GM19239 (cell line): ENCODE measurements at places on chromosomes 5 and 9.

DNA sequence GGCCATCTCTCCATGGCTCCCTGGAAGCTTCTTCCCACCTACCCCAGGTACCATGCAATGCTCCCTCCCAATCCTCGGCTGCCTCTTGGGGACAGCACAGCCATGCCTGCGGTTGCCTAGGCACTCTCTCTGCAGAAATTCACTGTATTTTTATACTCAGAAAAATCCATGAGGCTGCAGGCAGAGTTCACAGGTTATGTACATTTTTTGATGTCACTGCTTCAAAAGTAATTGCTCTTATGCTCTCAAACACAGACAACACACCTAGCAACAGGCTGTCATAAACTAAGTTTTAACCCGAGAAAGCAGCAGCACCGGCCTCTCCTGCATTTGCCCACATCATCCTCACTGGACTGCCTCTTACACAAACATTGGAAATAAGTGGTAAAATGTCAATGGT is 102.4 kb downstream of the AK8 start:
- no peak for DNase-seq

- DNase-seq: no peak
Observed at GRCh38 chr9:83630938-83631457, 8.1 kb downstream of the IDNK start.

GRCh38 chr5:109784687-109785086 is 95.0 kb downstream of the MAN2A1 start:
- no peak for DNase-seq

GRCh38 chr5:69331528-69332445 is 814 bp downstream of the CCDC125 start:
- no peak for DNase-seq

DNA sequence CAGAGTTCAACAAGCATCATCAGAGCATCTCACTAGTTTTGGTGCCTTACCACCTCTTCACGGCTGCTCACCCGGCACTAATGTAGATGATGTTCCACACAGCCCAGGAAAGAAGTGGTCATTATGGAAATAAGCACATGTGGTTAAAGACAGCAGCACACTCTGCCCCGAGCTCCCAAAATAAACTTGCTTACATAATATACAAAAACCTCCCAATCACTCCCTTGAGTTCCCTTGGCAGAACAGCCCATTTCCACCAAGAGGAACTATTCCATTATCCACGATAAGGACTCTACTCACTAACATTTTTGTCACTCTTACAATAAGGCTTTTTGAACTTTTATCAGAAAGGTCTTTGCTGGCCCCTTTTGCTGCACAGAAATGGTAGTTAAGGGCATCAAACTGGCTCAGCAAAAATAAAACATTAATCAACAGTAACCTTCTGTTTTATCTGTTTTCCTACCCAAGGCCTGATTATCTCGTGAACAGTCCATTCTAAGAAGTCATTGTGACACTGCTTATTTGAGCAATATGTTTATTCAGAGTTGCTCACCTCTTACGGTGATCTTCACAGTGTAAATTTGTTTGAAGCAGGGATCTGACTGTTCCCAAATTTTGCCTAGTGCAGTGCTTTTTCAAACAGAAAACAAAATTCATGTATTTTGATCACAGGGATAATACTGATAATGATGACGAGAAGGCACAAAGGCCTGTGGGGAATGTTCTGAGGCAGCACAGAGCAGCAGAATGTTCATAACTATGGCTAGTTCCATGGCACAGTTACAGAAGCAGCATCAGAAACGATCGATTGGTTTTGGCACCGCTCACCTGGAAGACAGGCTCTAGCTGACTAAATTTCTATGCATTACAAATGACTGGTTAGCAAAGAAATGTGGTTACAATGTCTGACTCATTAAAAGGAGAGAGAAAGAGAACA is 399.8 kb upstream of the PIK3R1 start:
- DNase-seq: no peak

DNA sequence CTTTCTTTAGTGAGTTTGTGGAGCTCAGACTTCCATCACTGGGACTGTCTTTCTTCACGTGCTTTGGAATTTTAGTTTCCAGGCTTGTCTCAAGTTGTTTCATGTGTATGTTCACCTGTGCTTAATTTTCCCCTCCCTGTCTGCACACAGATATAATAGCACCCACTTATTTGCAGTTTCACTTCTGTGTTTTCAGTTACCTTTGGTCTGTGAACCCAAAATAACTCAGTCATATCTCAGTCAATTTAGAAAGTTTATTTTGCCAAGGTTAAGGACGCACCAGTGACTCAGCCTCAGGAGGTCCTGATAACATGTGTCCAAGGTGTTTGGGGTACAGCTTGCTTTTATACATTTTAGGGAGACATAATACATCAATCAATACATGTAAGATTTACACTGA is 330.4 kb downstream of the ICE1 start:
- no peak for DNase-seq

- no peak for DNase-seq
Observed at GRCh38 chr5:133338504-133339355, 273.6 kb downstream of the FSTL4 start.

DNA sequence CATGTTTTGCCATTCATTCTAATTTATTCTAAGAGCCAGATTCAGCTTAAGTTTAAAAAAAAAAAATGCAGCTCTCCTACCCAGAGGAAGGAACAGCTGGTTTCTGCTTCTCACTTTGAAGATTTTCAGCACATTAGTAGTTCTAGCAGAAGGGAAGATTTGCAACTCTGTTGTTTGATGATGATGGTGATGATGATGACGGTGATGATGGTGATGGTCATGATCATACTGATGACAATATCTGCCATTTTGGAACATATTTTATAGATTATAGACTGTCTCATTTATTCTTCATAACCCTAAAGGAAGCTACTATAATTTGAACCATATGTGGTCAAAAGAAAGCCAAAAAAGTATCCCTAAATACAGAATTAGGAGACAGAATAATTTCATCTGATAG is 7.9 kb upstream of the MED10 start:
- no peak for DNase-seq

DNA sequence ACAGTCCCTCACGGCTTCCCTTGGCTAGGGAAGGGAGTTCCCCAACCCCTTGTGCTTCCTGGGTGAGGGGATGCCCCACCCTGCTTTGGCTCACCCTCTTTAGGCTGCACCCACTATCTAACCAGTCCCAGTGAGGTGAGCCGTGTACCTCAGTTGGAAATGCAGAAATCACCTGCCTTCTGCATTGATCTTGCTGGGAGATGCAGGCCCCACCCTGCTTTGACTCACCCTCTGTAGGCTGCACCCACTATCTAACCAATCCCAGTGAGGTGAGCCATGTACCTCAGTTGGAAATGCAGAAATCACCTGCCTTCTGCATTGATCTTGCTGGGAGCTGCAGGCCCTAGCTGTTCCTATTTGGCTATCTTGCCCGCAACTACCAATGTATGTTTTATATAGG is 44.7 kb downstream of the CCL28 start:
- DNase-seq: no peak

DNA sequence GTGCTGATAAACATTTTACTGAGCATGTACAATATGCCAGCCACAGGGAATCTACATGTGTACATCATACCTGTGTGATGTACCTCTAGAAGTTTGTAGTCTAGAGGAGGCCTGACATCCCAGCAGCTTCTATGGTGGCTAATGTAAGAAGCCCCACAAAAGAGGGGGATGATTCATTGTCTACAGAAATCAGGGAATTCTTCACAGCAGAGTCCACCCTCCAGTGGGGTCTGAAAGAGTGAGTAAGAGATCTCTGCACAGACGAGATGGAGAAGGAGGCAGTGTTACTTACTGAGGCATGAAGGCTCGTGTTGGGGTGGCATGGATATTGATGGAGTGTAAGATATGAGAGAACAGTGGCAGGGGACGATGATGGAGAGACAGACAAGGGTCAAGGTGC is 103.0 kb downstream of the NTRK2 start:
- DNase-seq: no peak

GRCh38 chr9:92291577-92291976 is 1.9 kb downstream of the IARS1 start:
- DNase-seq: no peak

GRCh38 chr5:3347741-3348140 is 247.9 kb upstream of the IRX1 start:
- no peak for DNase-seq

- DNase-seq: peak; percentile 23
Observed at GRCh38 chr5:45696206-45696836, at the start of gene HCN1. Gene HCN1, minus strand, starts transcription at chr5:45696380.

DNA sequence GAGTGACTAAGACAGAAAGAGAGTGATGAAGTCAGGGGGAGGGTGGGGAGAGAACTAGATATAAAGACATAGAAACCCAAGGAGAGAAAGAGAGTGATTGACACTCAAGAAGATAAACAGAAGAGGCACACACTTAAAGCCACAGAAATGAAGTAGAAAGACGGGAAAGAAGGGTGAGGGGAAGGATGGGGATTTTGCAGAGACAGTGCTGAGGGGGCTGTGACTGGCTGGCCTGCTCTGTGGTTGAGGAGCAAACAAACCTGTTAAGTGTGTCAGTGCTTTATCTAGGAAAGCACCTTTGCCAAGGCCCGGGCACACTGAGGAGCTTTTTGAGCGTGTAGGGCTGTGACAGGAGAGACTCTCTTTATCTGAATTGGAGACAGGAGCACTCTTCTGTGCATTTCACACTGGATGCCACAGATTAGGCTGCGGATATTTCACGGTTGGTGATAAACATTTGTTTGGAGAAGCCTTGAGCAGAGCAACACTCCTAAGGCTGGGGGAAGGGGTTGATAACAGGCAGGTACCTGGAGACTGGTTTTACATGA is 109.1 kb downstream of the DOCK2 start:
- no peak for DNase-seq

- DNase-seq: no peak
Observed at GRCh38 chr5:1058988-1059883, 50.6 kb downstream of the NKD2 start.

GRCh38 chr9:137671721-137672120 is 52.9 kb downstream of the EHMT1 start:
- no peak for DNase-seq

- DNase-seq: no peak
Observed at GRCh38 chr9:120136696-120137095, 443.3 kb downstream of the CDK5RAP2 start.

- peak; percentile 32 for DNase-seq
Observed at GRCh38 chr5:55538661-55539060, 3.9 kb upstream of the PLPP1 start.

DNA sequence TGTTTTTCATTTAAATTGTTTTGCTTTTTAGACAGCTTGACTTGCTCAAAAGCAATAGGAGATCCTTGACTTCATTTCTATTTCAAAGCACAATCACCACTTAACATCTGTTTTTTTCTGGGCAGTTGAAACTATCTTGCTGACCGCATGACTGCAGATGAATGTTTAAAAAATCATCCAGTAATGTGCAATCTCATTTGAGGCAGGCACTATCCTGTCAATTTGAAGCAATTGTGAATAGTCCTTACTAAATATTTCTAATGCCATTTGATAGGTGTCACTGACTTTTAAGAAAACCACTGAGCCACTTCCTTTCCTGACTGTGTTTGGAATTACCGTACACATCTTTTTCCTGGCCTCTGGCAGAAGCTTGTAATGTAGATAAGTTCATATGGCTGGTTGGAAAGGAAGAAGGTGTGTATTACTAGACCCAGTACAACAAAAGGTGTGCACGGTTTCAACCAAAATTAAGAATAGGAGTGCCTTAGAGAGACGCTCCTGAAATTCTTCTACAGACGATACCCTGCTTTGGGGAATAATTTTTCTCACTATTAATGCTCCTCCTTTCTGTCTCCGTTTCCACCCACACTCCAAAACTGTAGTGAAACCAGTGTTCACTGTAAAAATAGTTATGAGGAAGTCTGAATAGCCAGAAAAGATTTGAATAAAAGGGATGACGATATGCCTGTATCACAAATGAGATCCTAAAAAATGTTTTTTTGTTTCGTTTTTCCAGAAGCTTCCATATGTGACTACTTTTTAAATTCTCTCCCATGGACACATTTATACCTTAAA is 136.7 kb upstream of the MOCS2 start:
- no peak for DNase-seq

GRCh38 chr9:87516222-87516925 is 18.7 kb downstream of the DAPK1 start:
- DNase-seq: no peak

GRCh38 chr5:132770476-132771159 is 6.4 kb downstream of the SEPTIN8 start:
- no peak for DNase-seq

DNA sequence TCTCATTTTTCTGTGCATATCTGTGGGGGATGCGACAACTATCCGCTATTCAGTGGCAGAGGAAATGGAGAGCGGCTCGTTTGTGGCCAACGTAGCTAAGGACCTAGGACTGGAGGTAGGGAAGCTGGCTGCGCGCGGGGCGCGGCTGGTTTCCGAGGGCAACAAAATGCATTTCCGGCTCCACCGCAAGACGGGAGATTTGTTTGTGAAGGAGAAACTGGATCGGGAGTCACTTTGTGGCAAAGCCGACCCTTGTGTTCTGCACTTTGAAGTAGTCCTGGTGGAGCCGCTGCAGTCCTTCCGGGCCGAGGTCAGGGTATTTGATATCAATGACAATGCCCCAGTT is 320 bp downstream of the PCDHB1 start:
- no peak for DNase-seq

DNA sequence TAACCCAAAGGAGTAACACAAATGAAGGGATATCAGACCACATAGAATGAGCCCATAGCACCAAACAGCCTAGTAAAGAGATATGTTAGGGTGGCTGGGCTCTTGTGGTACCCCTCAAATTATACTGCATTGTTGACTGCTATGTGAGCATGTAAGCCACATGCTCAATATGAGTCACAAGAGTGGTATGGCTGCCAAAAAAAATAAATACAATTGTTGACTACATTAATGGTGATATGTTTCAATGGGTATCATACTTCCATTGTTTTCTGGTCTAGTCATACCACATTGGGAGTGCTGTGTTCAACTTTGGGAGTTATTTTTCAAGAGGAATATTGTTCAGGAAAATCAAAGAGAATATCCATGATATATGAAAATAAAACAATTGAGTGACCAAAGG is 162.4 kb upstream of the PIK3R1 start:
- no peak for DNase-seq

- no peak for DNase-seq
Observed at GRCh38 chr9:2611961-2612360, 9.6 kb upstream of the VLDLR start.

GRCh38 chr5:106680330-106680729 is 990.4 kb downstream of the EFNA5 start:
- DNase-seq: no peak

DNA sequence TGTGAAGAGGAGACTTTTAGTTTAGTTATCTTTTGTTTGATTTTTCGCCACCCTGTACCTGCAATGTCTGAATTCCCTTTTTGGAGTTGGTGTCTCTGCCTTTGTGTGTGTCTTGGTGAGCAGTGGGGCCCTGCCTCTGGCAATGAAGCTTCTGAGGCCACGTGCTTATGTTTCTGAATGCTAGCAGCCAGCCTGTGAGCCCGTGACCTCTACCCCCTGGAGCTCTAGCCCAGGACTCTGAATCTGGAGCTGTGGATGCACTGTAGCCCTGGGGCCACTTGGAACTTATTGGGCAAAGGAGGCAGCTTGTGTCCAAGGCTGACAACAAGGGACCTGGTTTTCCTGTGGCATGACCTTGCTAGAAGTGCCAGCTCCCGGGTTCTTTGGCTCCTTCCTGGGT is 19.4 kb downstream of the ENTREP1 start:
- DNase-seq: no peak

GRCh38 chr9:35705372-35705771 is 15.6 kb upstream of the TPM2 start:
- DNase-seq: no peak
